GM20000 (cell line): ENCODE measurements at places on chromosomes 3 and 15.

DNA sequence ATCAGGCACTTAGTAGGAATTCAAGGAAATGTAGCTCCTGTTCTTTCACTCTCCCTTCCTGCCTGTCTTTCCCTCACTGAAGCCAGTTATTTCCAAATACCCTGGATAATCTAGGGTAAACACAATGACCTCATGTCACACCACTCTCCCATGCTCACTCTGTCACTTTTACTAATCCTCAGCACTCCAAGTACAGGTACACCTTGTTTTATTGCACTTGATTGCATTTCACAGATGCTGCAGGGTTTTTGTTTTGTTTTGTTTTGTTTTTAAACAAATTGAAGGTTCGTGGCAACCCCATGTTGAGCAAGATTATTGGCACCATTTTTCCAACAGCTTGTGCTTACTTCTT is 40.8 kb downstream of the PPM1L start:
- no peak for DNase-seq

- DNase-seq, result no peak
Observed at GRCh38 chr15:48602358-48603122, 43.0 kb downstream of the FBN1 start.

DNA sequence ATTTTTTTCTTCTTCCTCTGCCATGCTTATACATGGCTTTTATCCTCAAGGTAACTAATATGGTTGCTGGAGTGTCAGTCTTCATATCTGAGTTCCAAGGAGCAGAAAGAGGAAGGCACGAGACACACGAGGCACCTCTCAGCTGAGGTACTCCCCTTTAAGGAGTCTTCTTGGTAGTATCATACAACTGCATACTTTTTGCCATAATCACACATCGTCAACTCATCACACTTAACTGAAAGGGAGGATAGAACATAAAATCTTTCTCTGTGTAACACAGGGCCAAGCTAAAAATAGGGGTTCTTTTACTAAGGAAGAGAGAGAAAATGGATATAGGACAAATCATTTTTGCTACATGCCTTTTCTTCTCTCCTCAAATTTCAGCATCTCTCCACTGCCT is 104.2 kb downstream of the OXSM start:
- no peak for DNase-seq

- DNase-seq, result no peak
Observed at GRCh38 chr3:45746777-45747622, 49.3 kb downstream of the SLC6A20 start.

- DNase-seq, result no peak
Observed at GRCh38 chr3:138850151-138850550, 15.4 kb upstream of the PIK3CB start.
